ENCODE measurements at places on chromosomes 5 and 9.
A peak's percentile ranks its signal among the peaks of the same experiment; 100 is the strongest.

DNA sequence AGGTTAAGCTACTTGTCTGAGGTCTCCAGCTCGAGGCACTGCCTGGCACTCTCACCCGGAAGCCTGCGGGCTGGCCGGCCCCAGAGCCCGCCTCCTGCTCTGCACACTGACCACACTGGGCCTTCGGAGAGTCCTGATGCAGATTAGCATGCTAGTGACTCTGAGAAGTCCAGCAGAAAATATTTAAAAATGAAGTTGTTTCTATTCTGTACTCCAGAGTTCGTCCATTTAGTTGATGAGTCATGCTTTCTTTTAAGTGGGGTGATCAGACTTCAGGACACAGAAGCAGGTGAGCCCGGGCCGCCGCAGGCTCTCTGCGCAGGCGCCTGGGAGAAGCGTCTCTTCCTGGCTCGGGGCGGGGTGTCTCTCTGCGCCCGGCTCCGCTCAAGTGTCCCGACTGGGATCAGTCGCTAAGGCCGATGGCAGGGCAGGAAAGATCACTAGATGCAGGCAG, 32.5 kb downstream of the FAM240B start:
- DNase-seq = no peak

- DNase-seq = peak; percentile 17
Observed at GRCh38 chr5:66713998-66714397, 117.8 kb downstream of the MAST4 start.

DNA sequence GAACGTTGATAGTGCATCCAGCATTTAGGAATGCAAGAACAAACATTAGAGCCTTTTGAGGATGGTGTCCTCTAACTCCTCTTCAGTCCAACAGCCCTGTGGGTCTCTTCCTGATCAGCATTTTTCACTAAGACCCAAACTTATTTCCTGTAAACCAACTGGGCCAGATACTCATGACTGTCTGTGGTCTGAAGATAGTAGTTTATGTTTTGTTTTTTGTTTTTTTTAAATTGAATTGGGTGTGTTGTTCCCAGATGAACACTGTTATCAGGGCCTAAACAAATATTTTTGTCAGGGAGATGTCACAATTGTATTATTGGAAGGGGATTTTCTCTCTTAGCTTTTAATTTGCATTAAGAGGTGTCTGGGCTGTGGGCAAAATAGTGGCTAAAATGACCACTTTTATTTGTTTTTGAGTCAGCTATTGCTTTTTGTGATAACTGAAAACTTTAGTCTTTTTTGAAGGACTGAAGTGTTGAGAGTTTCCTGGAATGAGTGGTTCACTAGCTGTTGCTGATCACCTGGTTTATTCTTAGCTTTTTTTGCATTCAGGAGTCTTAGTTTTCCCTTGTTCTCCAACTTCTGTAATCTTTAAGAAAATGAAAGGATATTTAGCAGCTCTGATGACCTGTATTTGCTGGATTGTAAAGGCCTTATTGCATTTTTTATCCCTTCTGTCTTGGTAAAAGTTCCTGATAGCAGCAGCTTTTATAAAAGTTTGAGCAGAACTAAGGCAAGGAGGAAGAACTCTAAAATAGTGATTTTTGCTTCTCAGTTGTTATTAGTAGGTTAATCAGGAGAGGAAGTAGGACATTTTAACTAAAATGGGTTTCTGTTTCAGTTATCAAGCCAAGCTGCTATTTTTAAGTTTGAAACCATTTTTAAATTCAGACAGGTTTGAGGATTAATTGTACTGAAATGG, 5.5 kb downstream of the MAN2A1 start:
- peak; percentile 42 for DNase-seq

- no peak for DNase-seq
Observed at GRCh38 chr9:99437145-99437544, 215.1 kb downstream of the SEC61B start.

GRCh38 chr5:83095957-83096539, 18.7 kb downstream of the XRCC4 start:
- DNase-seq = no peak

DNA sequence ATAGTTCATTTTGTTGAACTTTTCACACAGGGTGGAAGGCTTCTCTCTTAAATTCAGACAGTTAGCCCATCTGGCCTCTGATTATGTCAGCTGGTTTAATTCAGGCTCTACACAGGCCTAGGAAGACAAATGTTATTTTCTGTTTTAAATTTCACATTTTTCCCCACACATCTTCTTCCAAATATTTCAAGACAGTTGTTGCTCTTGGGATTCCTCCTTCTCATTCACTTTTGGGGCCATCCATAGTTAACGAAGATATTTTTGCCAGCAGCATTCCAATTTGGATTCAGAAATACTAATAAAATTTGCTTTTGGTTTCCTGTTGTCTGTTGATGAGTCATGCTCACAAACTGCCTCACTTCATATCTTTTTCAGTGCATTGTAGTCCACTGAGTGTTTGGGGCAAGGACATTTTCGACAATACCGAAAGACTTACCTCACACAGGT, 475.4 kb downstream of the DMAC1 start:
- no peak for DNase-seq

GRCh38 chr5:79396265-79396664, 117.7 kb downstream of the HOMER1 start:
- no peak for DNase-seq

DNA sequence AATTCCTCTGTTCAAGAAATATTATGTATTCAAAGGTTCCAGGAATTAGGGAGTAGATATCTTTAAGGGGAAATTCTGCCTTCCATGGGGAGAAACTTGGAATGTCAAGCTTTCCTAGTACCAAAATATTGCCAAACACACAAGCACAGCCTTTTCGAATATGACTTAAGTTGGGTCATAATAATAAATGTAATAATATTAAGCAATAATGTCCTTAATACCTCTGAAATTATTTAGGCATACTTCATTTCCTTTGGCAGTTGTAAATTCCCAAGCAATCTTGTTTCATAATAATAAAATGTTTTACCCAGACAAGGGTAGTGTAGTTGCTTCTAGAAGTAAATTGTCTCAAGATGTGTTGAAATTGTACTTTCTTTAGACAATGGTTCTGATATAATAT, 630.3 kb upstream of the CDH18 start:
- no peak for DNase-seq

DNA sequence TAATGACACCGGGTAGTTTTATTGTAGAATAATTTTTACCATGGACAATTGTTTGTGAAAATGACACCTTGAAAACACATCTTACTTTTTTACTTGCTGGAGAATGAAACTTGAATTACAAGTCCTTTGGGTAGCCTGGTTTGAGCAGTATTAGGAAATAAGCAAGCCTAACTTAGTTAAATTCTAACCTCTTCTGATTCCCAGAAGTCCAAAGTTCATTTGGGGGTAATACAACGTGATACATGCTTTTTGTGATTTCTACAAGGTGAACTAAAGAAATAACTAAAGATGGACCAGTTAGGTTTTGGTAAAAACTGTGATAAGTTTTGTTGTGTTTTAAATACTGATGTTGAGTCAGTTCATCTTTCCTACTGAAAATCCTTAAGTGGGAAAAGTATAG, 135.4 kb upstream of the DMRT1 start:
- no peak for DNase-seq

DNA sequence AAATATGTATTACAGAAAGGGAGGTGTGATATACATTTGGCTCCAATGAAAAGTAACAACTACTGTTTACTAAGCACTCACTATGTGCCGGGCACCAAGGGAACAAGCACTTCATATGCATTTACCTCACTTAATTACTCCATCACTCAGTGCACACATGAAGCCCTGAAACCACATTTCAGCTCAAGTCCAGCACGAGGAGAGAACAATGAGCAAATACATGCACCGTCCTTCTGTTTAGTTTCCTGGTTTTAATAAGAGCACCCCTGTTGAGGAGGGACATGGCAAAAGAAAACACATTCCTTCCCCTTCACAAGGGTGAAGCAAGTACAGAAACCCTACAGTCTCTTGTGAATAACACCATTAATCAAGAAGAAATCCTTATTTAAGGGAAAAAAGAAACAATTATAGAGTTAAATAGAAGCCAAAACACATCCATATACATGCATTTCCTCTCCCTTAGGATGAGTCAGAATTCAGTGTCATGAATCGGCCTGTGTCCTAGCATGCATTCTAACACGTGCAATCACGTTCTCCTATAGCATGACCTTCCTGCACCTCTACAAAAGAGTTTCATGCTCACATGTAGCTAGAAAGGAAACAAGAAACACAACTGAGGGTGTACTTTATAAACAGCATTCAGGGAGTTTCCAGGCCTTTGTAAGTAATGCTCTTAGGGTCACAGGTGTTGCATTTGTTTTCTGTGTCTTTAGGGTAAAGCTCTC, 411.6 kb downstream of the BNC2 start:
- no peak for DNase-seq

DNA sequence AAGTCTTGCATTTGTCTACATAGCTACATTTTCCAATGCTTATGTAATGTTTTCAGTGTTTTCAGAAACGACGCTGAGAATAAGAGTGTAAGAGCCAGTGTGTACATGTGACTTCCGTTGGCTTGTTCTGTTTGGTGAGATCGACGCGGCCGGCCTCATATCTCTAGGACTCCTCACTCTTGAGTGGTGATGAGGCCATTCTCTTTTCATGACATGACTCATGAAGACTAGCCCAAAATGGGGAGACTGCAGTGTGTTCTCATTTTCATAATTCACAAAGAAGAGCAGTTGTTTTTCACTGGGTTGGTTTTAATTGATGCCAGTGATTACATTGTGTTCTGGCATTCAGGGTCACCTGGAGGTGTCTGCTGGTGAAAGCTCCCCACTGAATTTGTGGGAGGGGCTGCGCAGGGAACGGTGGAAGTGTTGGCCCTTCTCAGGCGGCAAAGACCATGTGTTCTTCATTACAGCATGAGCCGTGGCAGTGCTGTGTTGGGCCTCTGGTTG, 131.5 kb upstream of the OTULINL start:
- DNase-seq = peak; percentile 50

GRCh38 chr9:26292943-26293342, 599.7 kb downstream of the CAAP1 start:
- no peak for DNase-seq

DNA sequence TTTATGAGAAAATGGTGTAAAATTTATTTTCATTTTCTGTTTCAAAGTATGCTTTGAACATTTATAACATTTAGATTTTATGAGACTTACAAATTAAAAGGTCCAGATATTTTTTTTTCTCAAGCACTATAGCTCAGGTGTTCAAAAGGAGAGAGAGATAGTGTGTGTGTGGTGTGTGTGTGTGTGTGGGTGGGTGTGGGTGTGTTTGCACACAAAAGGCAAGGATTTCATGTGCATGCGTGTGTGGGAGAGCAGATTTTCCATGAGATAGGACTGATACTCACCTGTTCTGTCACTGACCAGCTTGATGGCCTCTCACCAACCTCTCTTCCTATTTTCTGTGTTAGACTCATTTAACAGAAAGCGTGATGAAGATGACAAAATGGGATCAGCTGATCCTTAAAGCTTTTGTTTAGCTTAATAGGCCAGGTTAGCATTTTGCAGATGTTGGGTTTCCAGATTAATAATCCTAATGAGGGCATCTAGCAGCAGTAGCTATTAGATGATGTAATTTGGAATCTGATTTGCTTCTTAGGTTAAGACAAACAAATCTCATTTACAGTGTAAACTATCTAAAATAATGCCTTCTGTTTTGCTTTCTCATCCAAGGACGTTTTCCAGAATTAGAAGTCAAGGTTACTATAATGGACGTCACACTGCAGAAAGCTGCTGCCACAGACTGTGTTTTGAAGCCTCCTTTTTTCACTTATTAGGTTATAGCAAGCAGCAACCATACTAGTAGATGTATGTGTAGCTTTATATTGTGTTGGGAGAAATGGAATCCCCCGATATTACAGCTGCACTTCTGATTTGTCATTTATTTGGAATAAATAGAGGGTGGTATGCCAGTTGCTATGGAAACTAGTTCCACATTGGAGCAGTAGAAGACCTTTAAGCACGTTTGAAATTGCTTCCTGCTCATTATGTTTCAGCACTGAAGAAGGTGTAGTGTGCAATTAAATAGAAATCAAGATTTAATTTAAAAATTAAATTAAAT, 355.6 kb downstream of the TAF11L14 start:
- DNase-seq = no peak

- no peak for DNase-seq
Observed at GRCh38 chr9:68709291-68710110, 4.5 kb downstream of the PIP5K1B start.

DNA sequence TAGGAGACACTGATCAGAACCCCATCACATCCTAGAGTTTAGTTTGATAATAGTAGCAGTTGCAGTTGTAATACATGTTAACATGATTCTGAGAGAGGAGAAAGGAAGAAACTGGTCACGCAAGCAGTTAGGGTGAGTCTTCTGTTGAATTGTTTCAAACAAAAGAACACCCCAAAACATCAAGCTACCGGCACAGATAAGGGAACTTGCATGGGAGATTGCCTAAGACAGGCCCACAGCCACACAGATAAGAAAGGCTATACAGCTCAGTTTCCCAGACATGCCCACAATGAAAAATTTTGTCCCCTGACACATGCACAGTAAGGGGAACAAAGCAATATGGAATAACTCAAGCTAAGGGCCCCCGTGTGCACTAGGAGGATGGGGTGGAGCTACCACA, 15.9 kb downstream of the HSPB3 start:
- DNase-seq = no peak

DNA sequence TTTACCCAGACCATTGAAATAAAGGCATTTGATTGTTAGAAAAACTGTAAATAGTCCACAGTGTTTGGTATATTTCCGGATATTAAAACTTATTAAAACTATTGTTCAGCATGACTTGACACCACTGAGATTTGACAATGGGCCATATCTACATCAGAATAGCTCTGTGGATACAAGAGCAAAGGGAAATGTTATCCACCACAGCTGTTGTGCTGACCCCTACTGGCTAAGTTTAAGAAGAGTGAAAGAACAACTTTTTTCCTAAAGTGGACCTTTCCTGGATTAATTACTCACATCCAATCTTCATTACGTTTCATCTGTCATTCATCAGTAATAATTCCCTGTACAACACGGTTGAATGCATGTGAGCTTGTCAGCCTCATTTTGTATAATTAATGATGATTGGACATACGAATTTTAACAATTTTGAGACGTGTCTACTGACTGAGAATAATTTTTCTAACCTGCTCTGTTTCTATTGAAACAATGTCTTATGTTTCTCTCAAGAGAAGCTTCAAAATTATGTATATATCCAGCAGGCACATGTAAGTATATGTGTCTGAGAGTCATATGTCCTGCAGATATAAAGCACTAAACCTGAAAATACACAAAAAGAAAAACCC, 1952.6 kb downstream of the MAT2B start:
- no peak for DNase-seq

GRCh38 chr5:154947778-154948177, 6.9 kb downstream of the MRPL22 start:
- no peak for DNase-seq

DNA sequence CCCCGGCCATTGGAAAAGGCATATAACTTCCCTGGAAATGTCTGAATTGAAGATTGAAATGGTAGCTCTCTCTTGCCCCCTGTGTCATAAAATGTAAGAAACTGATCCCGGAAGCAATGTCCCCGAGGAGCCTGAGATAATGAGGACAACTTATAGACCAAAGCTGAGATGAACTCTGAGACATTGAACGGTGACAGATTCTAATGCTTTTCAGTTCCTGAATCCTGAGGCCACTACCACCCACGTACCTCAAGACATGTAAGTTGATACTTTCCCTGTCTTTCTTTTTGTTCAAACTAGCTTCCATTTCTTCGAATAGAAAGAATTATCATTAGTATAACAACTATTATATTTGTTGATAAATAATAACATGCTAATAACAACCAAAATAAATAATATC, 51.0 kb downstream of the KIF4B start:
- DNase-seq = peak; percentile 12

GRCh38 chr9:102035929-102036328, 297.5 kb upstream of the GRIN3A start:
- DNase-seq = no peak

GRCh38 chr5:65243161-65243560, 238.6 kb downstream of the ADAMTS6 start:
- no peak for DNase-seq

Measured in GM13977 (cell line).